ENCODE measurements at places on chromosomes 11 and 22. TPM values are rescaled to one million over a fixed set of nuclear protein-coding genes. Genes with fewer than 3 reads are reported as not detected.

DNA sequence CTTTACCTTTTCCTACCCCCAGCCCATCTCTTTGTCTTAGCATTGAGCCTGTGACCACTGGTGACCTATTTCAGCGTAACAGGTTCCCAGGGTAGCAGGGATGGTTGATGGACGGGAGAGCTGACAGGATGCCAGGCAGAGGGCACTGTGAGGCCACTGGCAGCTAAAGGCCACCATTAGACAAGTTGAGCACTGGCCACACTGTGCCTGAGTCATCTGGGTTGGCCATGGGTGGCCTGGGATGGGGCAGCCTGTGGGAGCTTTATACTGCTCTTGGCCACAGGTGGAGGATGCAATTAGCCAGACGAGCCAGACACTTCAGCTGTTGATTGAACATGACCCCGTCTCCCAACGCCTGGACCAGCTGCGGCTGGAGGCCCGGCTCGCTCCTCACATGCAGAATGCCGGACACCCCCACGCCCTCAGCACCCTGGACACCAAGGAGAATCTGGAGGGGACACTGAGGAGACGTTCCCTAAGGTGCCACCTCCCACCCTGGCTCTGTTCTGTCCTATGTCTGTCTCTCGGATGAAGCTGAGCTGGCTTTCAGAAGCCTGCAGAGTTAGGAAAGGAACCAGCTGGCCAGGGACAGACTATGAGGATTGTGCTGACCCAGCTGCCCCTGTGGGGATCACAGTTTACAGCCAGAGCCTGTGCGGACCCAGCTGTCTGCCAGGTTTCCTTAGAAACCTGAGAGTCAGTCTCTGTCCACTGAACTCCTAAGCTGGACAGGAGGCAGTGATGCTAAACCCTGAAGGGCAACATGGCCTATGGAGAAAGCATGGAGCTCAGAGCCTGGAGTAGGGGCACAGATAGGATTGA lies 29.8 kb downstream of the PIK3IP1 start:
- DNase-seq: no peak
- peaks cover 4% of the 10 kb centered on the region for H3K4me1 ChIP-seq
- no peak overlapping the region for H3K27ac ChIP-seq
- no peak overlapping the region for H3K4me3 ChIP-seq
- H3K27me3 ChIP-seq: no peaks in the 10 kb centered on the region

DNA sequence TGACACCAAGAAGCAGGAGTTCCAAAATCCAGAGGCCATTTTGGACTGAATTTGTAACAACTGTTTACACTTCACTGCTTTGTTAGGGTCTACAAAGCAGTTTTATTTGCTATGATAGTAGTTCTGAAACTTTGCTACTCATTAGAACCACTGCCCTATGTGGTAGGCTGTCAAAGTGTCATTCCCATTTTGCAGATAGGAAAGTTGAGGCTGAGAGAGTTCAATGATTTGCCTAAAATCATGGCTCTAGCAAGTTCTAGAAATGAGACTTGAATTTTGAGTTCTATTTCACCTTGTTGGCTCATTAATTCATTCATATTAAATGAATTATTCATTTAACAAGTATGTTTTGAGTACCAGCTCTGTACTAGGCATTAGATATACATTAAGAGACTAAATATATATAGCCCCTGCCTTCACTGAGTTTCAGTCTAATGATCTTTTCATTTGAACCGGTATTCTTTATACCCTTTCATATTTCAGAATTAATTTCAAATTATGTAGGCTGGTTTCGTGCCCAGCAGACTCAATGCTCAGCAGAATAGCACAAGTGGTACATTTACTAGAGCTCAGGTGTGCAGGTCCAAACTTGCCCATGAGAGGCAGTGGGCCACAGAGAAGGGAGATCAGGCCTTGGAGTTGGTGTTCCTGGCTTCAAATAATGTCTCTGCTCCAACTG lies 93.5 kb downstream of the ME3 start:
- H3K4me1 ChIP-seq: peaks cover 3% of the 10 kb centered on the region
- peak overlapping the region; percentile 26 for H3K27ac ChIP-seq
- no peak for DNase-seq
- no peak overlapping the region for H3K4me3 ChIP-seq
- no peaks in the 10 kb centered on the region for H3K27me3 ChIP-seq

- no peak overlapping the region for H3K27ac ChIP-seq
- no peak for DNase-seq
- H3K4me3 ChIP-seq: no peak overlapping the region
- H3K4me1 ChIP-seq: no peaks in the 10 kb centered on the region
- peaks cover 5% of the 10 kb centered on the region for H3K36me3 ChIP-seq
Observed at GRCh38 chr11:73344191-73344607, 32.0 kb upstream of the RELT start.

DNA sequence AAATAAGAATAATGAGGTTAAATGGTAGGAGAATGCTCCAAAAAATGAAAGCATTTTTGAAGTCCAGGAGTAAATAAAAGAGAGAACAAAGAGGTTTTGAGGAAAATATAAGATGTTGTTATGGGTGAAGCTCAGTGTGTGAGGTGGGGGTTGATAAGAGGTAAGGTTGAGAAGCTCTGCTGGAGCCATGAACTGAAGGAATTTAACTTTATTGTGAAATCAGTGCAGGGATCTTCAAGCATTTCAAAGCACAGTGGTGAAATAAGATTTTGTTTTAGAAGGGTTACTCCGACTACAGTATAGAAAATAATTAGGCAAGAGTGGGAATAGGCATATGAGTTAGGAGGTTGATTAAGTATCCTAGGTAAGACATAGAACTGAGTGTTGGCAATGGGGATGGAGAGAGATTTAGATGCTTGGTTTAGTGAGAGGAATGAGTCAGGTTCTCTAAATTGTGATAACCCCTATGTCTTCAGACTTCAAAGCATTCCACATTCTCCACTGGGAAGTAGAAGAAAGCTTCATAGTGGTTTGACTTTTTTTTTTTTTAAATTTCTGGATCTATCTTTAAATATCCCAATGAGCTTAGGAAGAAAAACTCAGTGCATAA lies 403.2 kb downstream of the AASDHPPT start:
- H3K27ac ChIP-seq: no peak overlapping the region
- H3K4me3 ChIP-seq: no peak overlapping the region
- no peaks in the 10 kb centered on the region for H3K36me3 ChIP-seq

ZNF280A gene
- total RNA-seq: not detected

STARD10 gene
- total RNA-seq: 116 TPM

HEPHL1 gene
- total RNA-seq: not detected

PLEKHB1 gene
- 30.5 TPM for total RNA-seq

IL17RA gene
- 49.8 TPM for total RNA-seq

Measured in upper lobe of right lung (tissue), 1 donor.